ENCODE measurements at places on chromosomes 5 and 9. TPM values are rescaled to one million over a fixed set of nuclear protein-coding genes. Genes with fewer than 3 reads are reported as not detected.
A peak's percentile ranks its signal among the peaks of the same experiment; 100 is the strongest.

Gene EXOSC3
- 28.3 TPM for polyA plus RNA-seq

- DNase-seq: no peak
Observed at GRCh38 chr9:118236625-118237024, 532.4 kb downstream of the TLR4 start.

Gene OTP
- not detected for polyA plus RNA-seq

Gene SPATA9
- polyA plus RNA-seq: 0.99 TPM

Gene SPATA31C1
- 0.49 TPM for polyA plus RNA-seq

Gene WHRN
- 2.6 TPM for polyA plus RNA-seq

Gene CSF1R
- 27.0 TPM for polyA plus RNA-seq

Gene DEPDC1B
- 4.8 TPM for polyA plus RNA-seq

- peak; percentile 4 for DNase-seq
Observed at GRCh38 chr9:112421771-112422222, 41.9 kb downstream of the HSDL2 start.
